ENCODE measurements at places on chromosomes 13 and 19. TPM values are rescaled to one million over a fixed set of nuclear protein-coding genes. Genes with fewer than 3 reads are reported as not detected.

MBD3L5 gene
- total RNA-seq = not detected

DAND5 gene
- not detected for total RNA-seq

IL11 gene
- total RNA-seq = not detected

CLDN10 gene
- not detected for total RNA-seq

CATSPERD gene
- total RNA-seq = not detected

TUBA3C gene
- not detected for total RNA-seq

RBM26 gene
- 14.9 TPM for total RNA-seq

ADGRE1 gene
- total RNA-seq = not detected

TDRD3 gene
- total RNA-seq = 17.6 TPM

DNA sequence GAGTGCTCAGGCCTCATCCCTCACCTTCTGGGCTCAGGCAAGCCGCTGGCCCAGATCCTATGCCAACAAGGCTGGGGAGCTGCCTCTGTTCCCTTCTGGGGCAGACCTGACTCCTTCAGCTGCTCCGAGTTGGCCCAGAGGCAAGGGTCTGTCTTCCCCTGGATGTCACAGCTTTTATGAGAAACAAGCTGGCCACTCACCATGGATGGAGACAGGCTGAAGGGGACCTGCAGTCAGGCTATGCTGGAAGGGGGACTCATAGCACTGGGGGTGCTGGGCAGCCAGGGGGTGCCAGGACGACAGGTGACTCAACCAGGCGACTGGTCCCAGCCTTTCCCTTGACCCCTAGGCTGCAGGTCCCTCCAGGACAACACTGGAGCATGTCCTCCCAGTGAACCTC, 52.4 kb upstream of the C1QTNF9B start:
- H3K4me3 ChIP-seq = no peak overlapping the region
- no peaks in the 10 kb centered on the region for H3K4me1 ChIP-seq
- no peak for DNase-seq
- no peaks in the 10 kb centered on the region for H3K36me3 ChIP-seq
- no peaks in the 10 kb centered on the region for H3K27me3 ChIP-seq
- no peak overlapping the region for H3K27ac ChIP-seq

- peak overlapping the region; percentile 76 for H3K4me3 ChIP-seq
- no peaks in the 10 kb centered on the region for H3K27me3 ChIP-seq
- no peak for DNase-seq
- no peaks in the 10 kb centered on the region for H3K36me3 ChIP-seq
- peaks cover 19% of the 10 kb centered on the region for H3K4me1 ChIP-seq
Observed at GRCh38 chr19:18204394-18205199, 755 bp upstream of the RAB3A start.

- DNase-seq = no peak
- peak overlapping the region; percentile 23 for H3K4me3 ChIP-seq
- H3K27me3 ChIP-seq = no peaks in the 10 kb centered on the region
- peak overlapping the region; percentile 13 for H3K27ac ChIP-seq
Observed at GRCh38 chr19:1882089-1882785, 3.1 kb downstream of the ABHD17A start.

DNA sequence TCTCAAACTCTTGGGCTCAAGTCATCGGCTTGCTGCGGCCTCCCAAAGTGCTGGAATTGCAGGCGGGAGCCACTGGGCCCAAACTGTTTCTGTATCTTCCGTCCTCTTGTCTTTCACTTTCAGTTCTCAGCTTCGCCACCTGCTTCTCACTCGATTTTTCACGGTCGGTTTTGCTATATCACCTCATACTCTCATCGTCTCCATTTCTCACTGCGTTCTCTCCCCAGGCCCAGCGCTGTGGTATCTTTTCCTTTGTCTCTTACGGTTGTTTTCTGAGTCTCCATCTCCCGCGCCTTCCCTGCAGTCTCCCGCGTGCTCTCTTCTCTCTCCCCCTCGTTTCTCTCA, 14.9 kb downstream of the SSC5D start:
- H3K36me3 ChIP-seq = no peaks in the 10 kb centered on the region
- no peak overlapping the region for H3K27ac ChIP-seq
- H3K27me3 ChIP-seq = no peaks in the 10 kb centered on the region
- H3K4me3 ChIP-seq = no peak overlapping the region

DNA sequence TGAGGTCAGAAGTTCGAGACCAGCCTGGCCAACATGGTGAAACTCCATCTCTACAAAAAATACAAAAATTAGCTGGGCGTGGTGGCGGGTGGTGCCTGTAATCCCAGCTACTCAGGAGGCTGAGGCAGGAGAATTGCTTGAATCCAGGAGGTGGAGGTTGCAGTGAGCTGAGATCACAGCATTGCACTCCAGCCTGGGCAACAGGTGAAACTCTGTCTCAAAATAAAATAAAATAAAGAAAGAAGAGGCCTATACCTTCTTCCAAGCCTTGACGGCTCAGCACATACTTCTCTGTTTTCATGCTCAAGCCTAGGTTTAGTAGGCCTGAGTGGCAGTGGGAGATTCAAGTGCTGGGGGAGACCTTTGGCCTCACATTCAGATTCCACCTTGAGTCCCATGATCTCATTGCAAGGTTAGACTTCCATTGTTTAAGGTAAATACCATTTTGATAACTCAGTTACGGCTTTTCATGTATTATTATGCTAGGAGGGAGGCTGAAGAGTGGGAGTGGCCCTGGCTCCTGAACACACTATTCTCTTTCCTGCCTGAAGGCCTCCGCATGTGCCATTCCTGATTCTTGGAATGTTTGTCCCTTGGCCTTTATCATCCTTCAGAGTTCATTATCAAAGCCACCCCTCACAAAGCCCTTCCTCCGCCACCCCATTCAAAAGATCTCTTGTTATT, 1.6 kb upstream of the SPINT2 start:
- H3K27me3 ChIP-seq = peaks cover 16% of the 10 kb centered on the region
- H3K4me1 ChIP-seq = peaks cover 4% of the 10 kb centered on the region
- no peak overlapping the region for H3K27ac ChIP-seq
- no peak for DNase-seq

- H3K27me3 ChIP-seq = no peaks in the 10 kb centered on the region
- H3K27ac ChIP-seq = no peak overlapping the region
- H3K4me3 ChIP-seq = no peak overlapping the region
- no peak for DNase-seq
Observed at GRCh38 chr19:1947651-1948209, 6.8 kb downstream of the CSNK1G2 start.

DNA sequence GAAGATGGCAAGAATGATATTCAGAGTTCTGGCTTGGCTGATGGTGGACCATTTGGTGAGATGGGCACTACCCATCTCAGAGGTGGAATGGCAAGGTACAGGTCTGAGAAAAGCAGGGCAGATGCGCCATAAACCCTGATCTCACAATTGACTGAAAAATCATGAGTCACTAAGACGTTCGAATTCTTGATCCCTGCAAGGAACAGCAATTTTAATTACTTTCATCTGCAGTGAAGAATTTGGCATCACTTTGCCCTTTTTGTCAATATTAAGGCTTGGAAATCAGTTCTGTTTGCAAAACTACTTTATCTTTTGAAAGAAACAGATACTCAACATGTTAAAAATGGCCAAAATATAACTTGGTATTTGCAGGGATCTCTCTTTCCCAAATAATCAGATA, 38.1 kb downstream of the HTR2A start:
- no peak overlapping the region for H3K27ac ChIP-seq
- no peak overlapping the region for H3K4me3 ChIP-seq
- H3K4me1 ChIP-seq = no peaks in the 10 kb centered on the region
- DNase-seq = no peak
- no peaks in the 10 kb centered on the region for H3K27me3 ChIP-seq

GRCh38 chr13:86052141-86052540, 252.9 kb upstream of the SLITRK6 start:
- no peaks in the 10 kb centered on the region for H3K4me1 ChIP-seq
- H3K4me3 ChIP-seq = no peak overlapping the region
- H3K27ac ChIP-seq = no peak overlapping the region
- H3K36me3 ChIP-seq = no peaks in the 10 kb centered on the region

GRCh38 chr13:52067237-52067636, 42.7 kb downstream of the UTP14C start:
- no peaks in the 10 kb centered on the region for H3K27me3 ChIP-seq
- H3K36me3 ChIP-seq = no peaks in the 10 kb centered on the region
- no peak overlapping the region for H3K27ac ChIP-seq
- H3K4me1 ChIP-seq = no peaks in the 10 kb centered on the region
- DNase-seq = no peak

DNA sequence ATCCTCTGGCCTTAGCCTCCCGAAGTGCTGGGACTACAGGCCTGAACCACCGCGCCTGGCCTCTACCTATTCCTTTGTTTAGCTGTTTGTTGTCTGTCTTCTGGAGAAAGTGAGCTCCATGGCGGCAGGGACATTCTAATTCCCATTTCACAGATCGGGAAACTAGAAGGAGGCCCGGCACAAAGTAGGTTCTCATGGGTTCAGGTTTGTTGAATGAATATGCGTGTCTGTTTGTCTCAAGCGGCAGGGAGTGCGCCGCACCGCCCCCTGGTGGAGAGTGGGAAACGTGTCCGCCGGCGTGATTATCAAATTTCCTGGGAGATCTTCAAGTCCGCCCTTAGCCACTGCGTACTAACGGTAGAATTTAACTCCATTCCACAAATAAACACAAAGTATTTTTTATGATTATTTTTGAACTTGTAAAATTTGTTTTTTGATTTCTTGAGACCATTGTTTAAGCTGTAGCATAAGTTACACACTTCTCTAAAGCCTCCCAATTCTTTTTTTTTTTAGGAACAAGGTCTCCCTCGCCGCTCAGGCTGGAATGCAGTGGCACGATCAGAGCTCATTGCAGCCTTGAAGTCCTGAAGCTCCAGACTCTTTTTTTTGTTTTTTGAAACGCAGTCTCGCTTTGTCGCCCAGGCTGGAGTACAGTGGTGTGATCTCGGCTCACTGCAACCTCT, 8.9 kb upstream of the CCDC9 start:
- H3K4me3 ChIP-seq = no peak overlapping the region
- H3K27ac ChIP-seq = no peak overlapping the region

- no peak overlapping the region for H3K27ac ChIP-seq
- no peak for DNase-seq
- H3K4me3 ChIP-seq = no peak overlapping the region
- H3K4me1 ChIP-seq = no peaks in the 10 kb centered on the region
- H3K36me3 ChIP-seq = no peaks in the 10 kb centered on the region
Observed at GRCh38 chr13:46748300-46748699, 48.7 kb downstream of the ESD start.

GRCh38 chr13:47142105-47142504, 245.3 kb upstream of the HTR2A start:
- H3K36me3 ChIP-seq = no peaks in the 10 kb centered on the region
- H3K27me3 ChIP-seq = no peaks in the 10 kb centered on the region
- H3K27ac ChIP-seq = no peak overlapping the region

GRCh38 chr19:38035515-38036495, 128.8 kb downstream of the SIPA1L3 start:
- H3K4me1 ChIP-seq = peaks cover 25% of the 10 kb centered on the region

GRCh38 chr19:33358408-33358807, 15.1 kb upstream of the CEBPG start:
- no peaks in the 10 kb centered on the region for H3K4me1 ChIP-seq
- no peaks in the 10 kb centered on the region for H3K36me3 ChIP-seq
- no peak overlapping the region for H3K4me3 ChIP-seq
- DNase-seq = no peak

DNA sequence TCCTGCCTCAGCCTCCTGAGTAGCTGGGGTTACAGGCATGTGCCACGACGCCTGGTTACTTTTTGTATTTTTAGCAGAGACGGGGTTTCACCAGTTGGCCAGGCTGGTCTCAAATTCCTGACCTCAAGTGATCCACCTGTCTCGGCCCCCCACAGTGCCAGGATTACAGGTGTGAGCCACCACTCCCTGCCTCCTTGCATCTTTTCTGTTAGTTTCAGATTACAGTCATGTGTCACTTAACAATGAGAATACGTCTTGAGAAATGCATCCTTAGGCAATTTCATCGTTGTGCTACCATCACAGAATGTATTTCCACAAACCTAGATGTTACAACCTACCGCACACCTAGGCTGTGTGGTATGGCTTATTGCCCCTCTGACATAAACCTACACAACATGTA, 180.4 kb downstream of the TM9SF2 start:
- H3K36me3 ChIP-seq = no peaks in the 10 kb centered on the region
- peaks cover 16% of the 10 kb centered on the region for H3K4me1 ChIP-seq
- no peaks in the 10 kb centered on the region for H3K27me3 ChIP-seq
- no peak for DNase-seq
- H3K27ac ChIP-seq = no peak overlapping the region

- H3K4me1 ChIP-seq = peaks cover 31% of the 10 kb centered on the region
- DNase-seq = no peak
- no peak overlapping the region for H3K4me3 ChIP-seq
- no peak overlapping the region for H3K27ac ChIP-seq
- no peaks in the 10 kb centered on the region for H3K36me3 ChIP-seq
Observed at GRCh38 chr13:23460921-23461320, 27.4 kb upstream of the SACS start.

GRCh38 chr19:43414554-43414953, at the start of gene TEX101:
TSS of gene TEX101 (plus strand) at chr19:43414890. CDS start at chr19:43415920, 1,030 bp downstream.
- H3K4me1 ChIP-seq = no peaks in the 10 kb centered on the region
- no peak within 1 kb of the TSS for H3K4me3 ChIP-seq
- H3K27me3 ChIP-seq = no peaks in the 10 kb centered on the region
- H3K27ac ChIP-seq = no peak within 1 kb of the TSS

DNA sequence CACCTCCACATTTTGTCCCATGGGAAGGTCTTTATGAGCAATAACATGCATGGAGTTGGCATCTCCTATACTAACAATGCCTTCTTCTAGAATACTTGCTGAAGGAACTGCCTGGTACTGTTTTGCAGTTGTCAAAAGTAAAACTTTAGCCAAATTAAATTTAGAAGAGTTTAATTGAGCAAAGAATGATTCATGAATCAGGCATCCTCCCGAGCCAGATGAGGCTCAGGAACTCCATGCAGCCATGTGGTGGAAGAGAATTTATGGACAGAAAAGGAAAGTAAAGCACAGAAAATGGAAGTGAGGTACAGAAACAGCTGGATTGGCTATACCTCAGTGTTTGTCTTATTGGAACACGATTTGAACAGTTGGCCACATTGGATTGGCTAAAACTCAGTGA, 1081.9 kb downstream of the SLITRK1 start:
- H3K4me3 ChIP-seq = no peak overlapping the region
- DNase-seq = no peak
- H3K36me3 ChIP-seq = no peaks in the 10 kb centered on the region
- no peaks in the 10 kb centered on the region for H3K4me1 ChIP-seq

DNA sequence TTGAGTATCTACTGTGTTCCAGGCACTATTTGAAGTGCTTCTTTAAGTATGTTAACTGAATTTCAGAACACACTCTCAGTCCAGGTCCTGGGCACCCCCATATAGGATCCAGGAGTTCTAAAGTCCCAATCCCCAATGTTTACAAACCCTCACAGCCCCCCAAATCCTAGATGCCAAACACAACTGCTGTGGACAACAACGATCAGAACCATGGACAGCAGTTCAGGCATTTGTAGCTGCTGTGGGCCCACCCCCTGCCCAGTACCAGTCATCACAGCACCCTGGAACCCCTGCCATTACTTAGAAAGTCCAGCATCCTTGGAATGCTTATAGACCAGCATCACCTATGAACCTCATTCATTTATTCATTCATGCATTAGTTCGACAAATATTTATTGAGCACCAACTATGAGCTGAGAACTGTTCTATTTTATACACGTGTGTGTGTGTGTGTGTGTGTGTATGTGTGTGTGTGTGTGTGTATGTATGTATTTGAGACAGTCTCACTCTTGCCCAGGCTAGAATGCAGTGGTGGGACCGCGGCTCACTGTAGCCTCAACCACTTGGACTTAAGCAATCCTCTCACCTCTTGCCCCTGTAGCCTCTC, 19.3 kb upstream of the SDHAF1 start:
- peaks cover 6% of the 10 kb centered on the region for H3K27me3 ChIP-seq
- no peak for DNase-seq
- H3K36me3 ChIP-seq = no peaks in the 10 kb centered on the region

- no peak for DNase-seq
- H3K27me3 ChIP-seq = no peaks in the 10 kb centered on the region
- H3K4me1 ChIP-seq = peaks cover 7% of the 10 kb centered on the region
- no peaks in the 10 kb centered on the region for H3K36me3 ChIP-seq
Observed at GRCh38 chr13:52599848-52600603, 42.2 kb upstream of the HNRNPA1L2 start.

GRCh38 chr19:49887665-49888509, 8.8 kb downstream of the IL4I1 start:
- no peak overlapping the region for H3K4me3 ChIP-seq
- no peak for DNase-seq

Measured in gastrocnemius medialis (tissue), 4 donors.